Pons (tissue), 1 donor: ENCODE measurements at places on chromosomes 3 and 15.

GRCh38 chr15:34837246-34838016, 42.1 kb upstream of the ACTC1 start:
- no peak for DNase-seq

DNA sequence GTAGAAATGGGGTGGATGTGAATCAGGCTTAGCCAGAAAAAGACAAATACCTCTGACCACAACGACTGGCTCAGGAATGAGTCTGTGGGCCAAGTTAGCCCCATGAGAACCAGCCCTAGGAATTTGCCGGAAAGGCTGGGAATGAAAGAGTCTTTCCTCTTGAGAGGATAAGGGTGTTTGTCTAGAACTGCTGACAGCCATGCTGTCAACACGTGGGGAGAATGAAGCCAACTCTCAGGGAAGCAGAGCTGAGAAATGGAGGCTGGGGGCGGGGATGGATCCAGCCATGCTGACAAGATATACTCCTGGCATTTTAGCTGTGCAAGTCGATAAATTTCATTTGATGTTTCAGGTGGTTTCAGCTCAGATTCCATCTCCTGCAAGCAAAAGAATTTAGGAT, 10.6 kb upstream of the SLC6A1 start:
- DNase-seq: no peak

- no peak for DNase-seq
These were observed 422.6 kb downstream of the FOXP1 start for GRCh38 chr3:71160785-71161546.

DNA sequence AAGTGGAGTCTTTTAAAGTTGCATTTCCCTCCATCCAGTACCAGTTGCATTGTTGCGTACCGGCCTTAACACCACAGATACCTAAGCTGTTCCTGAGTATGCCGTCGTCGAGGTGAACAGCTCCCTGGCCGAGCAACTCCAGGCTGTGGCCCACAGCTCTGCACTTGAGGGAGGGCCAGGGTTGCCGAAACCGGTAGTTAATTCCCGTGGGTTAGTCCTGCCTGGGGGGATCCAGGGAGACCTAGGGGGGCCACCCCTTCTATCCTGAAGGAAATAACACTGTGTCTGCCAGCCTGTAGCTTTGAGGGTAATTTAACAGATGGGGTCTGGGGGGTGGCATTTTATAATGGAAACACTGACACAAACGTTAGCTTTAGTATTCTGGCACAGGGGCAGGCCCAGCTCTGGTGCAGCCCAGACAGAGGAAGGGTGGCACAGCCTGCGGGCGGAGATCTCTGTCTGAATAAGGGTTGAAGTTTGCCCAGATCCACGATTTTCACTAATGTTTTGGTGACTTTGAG, 60.8 kb downstream of the RGMA start:
- DNase-seq: no peak

GRCh38 chr3:143163562-143164100, 44.1 kb downstream of the CHST2 start:
- DNase-seq: peak; percentile 14

DNA sequence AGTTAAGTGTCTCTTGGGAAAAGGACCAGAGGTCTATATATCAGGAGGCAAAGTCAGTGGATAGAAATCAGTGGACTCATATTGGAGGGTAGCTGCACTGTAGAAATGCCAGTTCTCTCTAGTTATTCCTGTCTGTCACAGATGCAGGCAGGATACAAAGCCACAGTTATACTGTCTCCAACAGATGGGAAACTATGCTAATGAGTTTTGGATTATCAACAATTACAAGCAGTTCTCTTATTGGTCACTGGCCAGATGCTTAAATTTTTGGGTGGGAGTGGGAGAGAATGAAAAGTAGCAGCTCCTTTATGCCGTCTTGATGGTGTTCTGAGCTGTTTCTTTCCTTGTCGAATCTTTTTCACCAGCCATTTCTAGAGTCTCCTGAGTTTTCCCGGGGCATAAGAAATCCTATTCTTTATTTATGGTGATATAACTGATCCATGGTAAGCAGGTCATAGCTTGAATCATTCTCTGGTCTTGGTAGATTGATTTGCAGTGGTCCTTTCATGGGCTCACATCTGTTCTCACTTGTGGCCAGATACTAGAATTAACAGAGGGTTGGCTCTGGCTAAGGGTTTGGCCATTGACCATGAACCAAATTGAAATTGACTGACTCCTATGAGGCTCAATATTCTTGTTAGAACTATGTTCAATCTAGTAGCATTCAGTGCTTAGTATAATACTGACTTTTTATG, 44.6 kb upstream of the RBMS3 start:
- peak; percentile 8 for DNase-seq
